ENCODE measurements at places on chromosomes 3 and 15.

- no peak for DNase-seq
These were observed 21.9 kb upstream of the ALDH1L1 start for GRCh38 chr3:126202276-126202675.

DNA sequence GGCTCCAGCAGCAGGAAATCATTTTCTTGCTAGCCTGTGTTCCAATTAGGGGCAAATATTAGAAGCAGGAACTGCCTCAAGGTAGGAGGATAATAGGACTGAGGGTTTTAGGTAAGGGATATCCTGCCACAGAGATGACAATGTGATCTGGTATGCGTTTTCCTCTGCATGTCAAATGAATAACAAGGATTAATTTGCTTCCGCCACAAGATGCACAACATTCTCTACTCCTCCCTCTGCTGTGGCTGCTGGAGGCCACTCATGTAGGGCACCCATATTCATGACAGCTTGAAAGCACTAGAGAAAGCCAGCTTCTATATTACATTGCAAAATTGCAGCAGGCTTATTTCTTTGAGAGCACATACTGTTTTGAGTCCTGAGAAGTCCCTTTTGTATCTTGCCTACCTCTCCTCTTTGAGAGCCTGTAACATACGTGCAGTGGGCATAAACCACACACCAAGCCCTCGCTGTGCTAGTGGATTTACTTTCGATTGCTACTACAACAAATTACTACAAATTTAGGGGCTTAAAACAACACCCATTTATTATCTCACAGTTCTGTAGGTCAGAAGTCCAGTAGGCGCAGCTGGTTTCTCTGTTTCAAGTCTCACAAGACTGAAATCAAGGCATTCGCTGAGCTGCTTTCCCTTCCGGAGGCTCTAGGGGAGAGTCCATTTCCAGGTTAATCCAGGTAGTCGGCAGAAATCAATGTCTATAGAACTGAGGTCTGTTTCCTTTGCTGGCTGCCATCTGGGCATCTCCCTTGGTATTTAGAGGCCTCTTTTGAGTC lies 5.9 kb upstream of the CD47 start:
- no peak for DNase-seq

DNA sequence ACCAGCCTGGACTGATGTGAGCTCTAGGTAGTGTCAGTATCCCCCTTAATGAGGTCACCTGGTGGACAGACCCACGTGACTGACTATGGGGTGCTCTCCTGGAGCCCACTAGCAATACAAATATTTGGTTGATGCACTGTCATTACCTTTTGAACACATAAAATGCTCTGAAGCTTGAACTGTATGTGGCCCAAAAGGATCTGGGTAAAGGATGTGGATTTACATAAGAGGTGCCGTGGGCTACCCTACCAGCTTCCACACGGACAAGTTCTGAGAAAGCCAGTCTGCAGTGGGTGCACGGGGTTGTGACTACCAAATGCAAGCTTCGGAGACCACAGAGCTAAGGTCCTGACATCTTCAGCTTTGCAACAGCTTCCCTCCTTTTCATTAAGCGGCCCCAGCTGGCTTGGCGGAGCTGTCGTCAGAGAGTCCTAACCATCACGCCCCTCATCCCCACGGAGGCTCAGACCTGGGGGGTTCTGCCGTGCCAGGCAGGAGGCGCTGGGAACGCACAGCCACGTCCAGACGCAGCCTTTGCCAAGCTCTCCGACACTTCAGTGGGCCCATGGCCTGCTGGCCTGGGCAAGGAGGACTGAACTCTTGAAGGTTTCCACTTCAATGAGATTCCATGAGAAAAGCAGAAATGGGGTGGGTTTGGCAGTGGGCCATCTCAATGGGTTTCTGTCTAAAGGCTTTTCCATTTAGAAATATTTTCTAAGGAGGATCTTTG lies 228.3 kb downstream of the ADAMTS17 start:
- no peak for DNase-seq

GRCh38 chr3:63351159-63352007 lies 73.3 kb downstream of the SYNPR start:
- peak; percentile 55 for DNase-seq

GRCh38 chr15:27448986-27449385 lies 478.0 kb downstream of the GABRG3 start:
- DNase-seq = no peak

DNA sequence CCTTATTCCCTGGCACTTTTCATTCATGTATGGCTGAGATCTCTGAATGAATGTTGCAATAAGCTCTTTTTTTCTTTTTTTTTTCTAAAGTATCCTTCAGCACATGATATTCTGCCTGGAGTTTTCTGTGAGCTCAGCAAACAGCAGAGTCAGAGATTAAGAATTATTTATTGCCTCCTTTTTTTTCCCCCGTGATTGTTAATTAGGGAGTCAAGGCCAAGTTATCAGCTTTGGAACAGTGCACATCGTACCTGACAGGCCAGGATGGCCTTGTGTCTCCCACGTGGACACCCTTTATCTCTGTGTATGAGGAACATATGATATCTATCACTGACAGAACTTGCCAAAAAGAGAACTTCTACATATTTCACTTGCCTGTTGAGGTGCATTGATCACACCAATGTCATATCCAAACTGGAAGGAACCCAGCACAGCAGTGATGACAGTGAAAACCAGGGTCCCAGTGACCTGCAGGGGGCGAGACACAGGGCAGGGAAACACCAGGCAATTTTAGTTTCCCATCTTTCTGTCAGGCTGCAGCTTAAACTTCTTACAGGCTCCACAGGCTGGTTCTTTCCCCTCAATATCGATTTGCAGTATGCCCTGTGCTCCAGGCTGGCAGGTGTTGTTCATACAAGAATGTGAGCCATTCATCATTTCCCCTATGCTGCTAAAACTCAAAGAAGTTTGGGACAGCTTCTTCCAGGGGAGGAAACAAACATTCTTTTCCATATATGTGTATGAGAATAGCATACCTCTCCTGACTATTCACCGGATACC lies 8.2 kb downstream of the SLC2A2 start:
- DNase-seq = no peak

GRCh38 chr3:78287085-78287484 lies 1247.2 kb downstream of the ROBO2 start:
- DNase-seq = no peak
